ENCODE measurements at places on chromosomes 13 and 19. TPM values are rescaled to one million over a fixed set of nuclear protein-coding genes. Genes with fewer than 3 reads are reported as not detected.
A peak's percentile ranks its signal among the peaks of the same experiment; 100 is the strongest.

The WASF3 gene
- 25.8 TPM for total RNA-seq

The CD70 gene
- 0.48 TPM for total RNA-seq

DNA sequence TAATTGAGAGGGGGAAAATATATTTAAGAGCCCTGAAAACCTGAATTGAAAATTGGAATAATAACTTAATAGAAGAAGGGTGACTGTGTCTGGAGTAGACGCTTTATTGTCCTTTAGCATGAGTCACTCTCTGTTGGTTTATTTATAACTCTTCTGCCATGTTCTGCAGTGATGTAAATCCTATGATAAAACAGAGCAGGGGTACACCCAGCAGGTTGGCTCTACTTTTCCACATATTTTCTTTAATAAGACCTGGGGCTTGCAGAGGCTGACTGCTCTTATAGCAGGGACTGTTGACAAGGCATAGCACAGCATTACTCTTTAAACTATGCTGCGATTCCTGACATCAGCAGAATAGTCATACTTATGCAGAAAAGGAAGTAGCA lies 389.9 kb upstream of the PCDH9 start:
- DNase-seq: peak; percentile 76

The C3 gene
- 0.77 TPM for total RNA-seq
